GM04504 (cell line): ENCODE measurements at places on chromosomes 12 and 14.

- no peak for DNase-seq
Observed at GRCh38 chr12:108668542-108668941, 34.8 kb upstream of the SELPLG start.

- no peak for DNase-seq
Observed at GRCh38 chr12:101599311-101599710, 4.5 kb downstream of the MYBPC1 start.

DNA sequence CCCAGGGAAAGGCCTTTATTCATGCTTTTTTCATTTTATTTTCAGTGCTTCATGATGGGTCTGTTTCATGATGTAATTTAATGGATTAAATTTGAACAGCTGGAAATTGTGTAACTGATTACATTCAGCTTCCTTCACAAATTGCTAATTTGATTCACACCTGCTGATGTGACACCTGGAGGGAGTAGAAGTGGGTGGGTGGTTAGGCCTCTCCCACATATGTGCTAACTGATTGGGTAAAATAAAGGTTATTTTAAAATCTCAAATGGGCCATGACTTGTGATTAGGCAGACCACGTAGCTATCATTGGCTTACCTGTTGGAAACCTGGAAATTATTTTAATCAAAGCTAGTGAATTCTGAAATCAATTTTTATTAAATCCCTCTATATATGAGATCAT is 142.1 kb downstream of the GXYLT1 start:
- no peak for DNase-seq

DNA sequence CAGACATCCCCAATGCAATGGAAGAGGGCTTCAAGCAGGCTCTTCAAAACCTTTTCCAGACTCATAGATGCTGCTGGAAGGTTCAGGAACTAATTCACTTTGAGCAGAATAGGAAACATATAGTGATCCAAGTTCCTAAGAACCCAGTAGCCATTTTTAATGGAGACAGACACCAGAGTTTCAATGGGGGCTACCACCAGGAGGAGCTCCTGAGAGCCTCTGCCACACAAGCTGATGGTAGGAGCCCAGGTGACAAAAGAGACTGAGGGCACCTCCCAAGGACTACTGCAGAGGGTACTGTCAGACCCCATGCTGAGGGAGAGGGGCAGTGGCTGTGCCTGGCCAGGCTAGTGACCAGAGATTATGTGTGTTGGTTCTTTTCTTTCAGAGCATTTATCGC is 45.9 kb downstream of the IFNG start:
- DNase-seq, result no peak
